ENCODE measurements at places on chromosomes 7 and 10.

DNA sequence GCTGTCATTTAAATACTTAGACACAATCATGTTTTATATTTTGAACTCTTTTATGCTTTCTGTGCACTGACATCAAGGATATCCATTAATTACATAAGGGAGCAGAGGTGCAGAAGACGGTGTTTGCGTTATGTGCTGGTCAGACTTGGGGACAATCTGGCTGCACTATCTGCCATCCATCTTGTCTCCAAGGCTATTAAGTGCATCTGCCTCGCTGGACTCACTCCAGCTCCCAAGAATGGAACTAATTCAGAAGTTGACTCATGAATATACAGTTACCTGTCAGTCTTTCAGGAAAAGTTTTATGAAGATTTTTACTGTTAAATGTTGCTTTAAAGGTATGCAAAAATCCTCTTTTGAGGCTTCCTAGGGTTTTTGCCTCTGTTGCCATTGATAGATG lies 391.0 kb downstream of the SUGCT start:
- no peak for DNase-seq

DNA sequence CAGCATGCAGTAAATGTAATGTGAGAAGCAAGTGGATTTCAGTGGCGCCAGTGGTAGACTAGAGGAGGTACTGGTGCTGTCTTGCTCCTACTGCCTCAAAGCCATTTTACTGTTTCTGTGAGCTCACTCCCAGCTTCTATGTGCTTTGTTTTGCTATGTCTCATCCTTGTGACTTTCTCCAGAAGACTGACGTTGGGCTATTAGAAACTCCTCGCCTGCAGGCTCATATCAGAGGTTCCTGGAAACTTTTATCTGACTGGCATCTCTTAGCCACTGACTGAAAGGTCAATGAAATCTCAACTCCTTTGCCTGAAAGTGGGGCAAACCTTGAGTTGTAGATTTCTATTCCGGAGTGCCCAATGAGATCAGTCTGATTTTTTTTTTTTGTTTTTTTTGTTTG lies 66.4 kb upstream of the SORCS1 start:
- DNase-seq = no peak

GRCh38 chr10:82558014-82558607 lies 683.1 kb downstream of the NRG3 start:
- DNase-seq = no peak

DNA sequence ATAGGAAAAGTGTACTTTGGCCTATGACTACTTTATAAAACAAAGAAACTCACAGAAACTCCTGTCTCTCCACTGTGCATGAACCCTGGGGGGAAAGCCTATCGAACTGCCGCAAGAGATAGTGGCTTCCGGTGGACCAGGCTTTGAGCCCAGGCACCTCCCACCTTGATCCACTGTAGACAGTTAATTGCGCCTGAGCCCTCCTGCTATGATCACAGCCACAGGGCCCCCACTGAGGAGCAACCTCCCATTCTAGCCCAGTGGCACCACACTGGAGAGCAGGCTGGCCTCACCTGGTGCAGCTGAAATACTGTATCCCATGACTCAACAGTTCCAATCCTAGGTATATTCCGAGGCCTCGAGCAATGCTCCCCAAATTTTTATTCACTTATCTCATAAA lies 98.8 kb downstream of the COBL start:
- DNase-seq = no peak

DNA sequence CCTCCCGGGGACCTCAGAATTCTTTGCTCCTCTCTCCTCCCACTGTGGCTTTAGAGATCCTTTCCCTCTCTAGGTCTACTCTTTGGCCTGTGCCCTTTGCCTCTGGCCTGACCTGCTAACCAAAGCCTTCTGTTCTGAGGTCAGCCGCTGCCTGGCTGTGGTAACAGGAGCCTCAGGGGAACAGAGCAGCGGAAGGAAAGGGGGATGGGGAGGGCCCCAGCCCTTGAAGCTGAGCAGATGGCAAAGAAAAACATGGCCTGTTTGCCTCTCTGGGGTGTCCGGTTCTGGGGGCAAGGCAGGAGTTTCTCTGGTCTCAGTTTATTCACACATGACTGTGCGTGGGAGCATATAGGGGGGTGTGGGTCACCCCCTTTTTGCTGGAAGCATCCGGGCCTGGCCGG lies 28.2 kb downstream of the COL26A1 start:
- peak; percentile 32 for DNase-seq

- DNase-seq = no peak
These were observed 162.7 kb upstream of the ITGB1 start for GRCh38 chr10:33120700-33121099.

DNA sequence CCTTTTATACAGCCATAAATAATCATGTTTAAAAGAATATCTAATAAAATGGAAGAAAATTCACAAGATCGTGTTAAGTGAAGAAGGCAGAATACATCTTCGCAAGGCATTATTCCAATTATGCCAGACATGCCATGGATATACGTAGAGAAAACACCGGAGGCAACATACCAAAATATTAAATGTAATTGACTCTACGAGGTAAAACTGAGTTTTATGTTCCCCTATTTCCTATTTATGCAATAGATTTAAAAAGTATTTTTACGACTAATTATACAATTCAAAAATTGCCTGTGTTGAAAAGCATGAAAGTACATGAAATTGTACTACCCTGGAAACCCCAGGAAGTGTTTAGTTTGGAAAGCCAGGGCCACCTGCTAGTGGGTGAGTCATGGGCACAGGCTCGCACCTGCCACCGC lies 936 bp upstream of the REPIN1 start:
- no peak for DNase-seq

DNA sequence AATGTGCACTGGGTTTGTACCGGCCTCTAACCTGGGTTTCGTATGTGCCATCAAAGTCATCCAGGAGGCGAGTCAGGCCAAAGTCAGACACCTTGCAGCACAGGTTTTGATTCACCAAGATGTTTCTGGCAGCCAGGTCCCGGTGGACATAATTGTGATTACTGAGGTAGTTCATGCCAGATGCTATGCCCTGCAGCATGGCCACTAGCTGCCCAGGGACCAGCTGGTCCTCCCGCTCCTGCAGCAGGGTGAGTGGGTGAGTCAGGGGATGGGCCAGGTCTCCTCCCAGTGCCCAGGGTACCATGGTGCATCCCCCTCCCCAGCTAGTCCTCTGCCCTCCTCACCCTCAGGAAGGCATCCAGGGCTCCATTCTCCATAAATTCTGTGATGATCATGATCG lies 13.6 kb downstream of the ZYX start:
- DNase-seq = no peak

DNA sequence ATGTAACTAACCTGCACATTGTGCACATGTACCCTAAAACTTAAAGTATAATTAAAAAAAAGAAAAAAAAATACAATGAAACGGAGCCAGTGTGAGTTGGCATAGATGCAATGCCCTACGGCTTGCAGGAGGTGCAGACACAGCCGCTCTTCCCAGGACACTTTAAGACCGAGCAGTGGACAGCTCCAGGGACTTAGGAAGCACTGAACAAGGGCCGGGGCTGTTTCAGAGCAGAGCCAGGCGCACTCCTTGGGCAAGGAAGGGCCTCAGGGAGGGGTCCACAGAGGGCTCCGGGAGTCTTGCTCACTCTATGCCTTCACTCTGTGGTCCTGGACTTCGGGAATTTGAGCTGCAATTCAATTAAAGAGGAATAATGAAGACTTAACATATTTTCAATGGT lies 355.3 kb downstream of the TCERG1L start:
- DNase-seq = no peak

DNA sequence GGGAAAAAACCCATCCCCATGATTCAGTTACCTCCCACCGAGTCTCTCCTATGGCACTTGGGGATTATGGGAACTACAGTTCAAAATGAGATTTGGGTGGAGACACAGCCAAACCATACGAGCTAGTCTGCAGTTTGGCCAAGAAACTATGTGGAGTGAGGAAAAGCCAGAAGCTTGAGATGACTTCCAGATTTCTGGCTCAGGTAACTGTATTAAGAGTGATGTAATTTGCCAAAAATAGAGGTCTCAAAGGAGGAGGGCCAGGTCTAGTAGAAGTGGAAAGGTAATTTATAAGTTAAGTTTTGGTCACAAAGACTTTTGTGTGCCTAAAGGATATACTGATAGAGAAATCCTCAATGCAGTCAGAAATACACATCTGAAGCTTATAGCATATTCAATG lies 279.7 kb upstream of the MGMT start:
- DNase-seq = no peak

DNA sequence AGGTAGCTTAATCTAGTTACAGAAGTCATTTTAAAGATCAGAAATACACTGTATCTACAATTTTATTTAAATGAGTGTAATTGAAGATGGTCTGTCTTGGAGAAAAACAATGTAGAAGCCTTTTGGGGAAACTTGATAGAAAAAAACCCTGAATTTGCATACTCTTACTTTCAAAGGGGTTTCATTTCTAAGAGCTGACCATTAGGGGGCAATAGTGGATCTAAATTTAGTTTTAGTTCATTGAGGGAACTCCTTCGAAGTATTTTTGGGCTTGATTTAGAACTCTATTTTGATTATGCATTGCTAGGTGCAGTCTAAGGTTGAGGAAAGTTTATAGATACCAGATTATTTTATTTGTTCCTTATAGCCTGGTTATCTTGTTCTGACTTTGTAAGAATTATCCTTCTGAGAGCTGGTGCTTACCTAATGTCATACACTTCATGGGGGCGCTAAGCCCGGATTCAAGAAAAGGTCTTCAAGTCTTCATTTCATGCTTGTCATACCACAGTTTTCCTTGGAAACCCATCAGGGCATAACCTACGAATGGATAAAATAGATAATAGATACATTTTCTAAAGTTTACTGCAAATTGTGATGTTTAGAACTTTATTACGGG lies 69.1 kb upstream of the MXI1 start:
- peak; percentile 67 for DNase-seq

- no peak for DNase-seq
These were observed 948 bp downstream of the ZNF485 start for GRCh38 chr10:43607199-43607573.

- DNase-seq = no peak
These were observed 3.7 kb downstream of the LAMTOR4 start for GRCh38 chr7:100152404-100152803.

DNA sequence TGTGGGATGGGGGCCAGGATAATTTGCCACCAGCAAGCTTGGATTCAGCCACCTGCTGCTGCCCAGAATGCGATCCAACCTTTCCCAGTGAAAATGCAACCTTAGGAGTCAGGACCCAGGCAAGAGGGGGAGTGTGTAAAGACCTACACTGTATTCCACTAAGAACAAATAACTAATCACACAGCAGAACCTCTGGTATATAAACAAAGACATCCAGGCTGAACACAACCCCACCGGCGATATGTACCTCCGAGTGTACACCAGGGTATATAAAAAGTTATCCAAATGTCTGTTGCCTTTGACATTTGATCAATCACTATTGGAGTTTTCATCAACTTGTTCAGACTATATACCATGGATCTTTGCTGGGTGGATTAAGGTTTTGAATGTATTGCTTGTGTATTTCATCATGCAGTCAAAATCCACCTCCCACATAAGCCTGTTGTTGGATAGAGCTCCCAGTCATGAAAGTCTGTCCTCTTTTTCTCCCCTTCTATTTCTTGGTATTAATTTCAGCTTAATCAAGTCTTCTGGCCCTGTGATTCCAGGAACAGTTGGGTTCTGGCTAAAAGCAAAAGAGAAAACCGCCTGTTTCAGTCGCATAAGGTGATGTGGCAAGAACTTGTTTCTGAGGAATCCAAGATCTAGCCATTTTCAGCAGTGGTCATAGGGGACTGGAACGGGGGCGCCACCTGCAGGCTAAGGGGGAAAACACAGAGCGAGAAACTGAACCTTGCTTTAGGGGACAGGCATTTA lies 290.7 kb downstream of the CCDC3 start:
- peak; percentile 89 for DNase-seq

GRCh38 chr10:132618158-132618919 lies 80.8 kb downstream of the INPP5A start:
- peak; percentile 31 for DNase-seq

- no peak for DNase-seq
These were observed 122.1 kb upstream of the TCF7L2 start for GRCh38 chr10:112827951-112828350.

GRCh38 chr10:19930936-19931893 lies 115.0 kb downstream of the PLXDC2 start:
- peak; percentile 37 for DNase-seq

DNA sequence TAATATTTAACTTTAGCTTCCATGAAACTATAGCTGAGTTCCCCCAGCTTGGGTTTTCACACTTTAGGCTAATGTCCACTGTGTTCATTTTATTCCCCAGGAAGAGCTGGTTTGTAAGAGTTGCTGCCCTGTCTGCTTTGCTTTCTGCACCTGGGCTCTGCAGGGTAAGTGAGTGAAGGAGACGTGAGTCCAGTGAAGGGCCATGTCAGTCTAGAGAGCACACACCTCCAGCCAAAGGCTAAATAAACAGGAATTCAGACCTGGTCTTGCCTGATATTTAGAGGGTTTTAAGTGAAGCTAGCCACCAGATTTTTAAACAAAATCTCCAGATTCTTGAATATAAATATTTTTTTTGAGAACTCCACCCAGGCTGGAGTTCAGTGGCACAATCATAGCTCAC lies 24.5 kb upstream of the FZD1 start:
- DNase-seq = no peak

- no peak for DNase-seq
These were observed 11.9 kb downstream of the PDGFA start for GRCh38 chr7:507623-508300.

- DNase-seq = no peak
These were observed 111.7 kb upstream of the CDK13 start for GRCh38 chr7:39838326-39838725.

- DNase-seq = peak; percentile 94
These were observed 190.4 kb downstream of the SKIDA1 start for GRCh38 chr10:21334891-21335696.

GRCh38 chr7:84506151-84506550 lies 311.6 kb upstream of the SEMA3A start:
- DNase-seq = peak; percentile 79

DNA sequence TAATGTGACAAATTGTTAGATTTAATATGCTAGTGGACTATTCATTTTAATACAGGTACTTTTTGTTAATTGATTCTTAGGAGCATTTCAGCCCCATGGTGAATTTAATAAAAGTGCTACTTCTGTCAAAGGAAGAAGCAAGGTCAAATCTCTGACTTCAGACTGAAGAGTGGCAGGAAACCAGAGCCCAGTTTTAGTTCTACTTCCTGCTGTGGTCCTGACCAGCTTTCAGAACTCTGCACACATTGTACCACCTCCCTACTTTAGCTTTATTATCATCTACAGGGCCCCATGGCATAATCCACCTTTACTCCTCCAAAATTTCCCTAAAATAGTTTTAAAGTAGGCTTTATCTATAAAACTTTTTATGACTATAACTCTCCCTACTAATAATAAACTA lies 33.7 kb downstream of the CTTNBP2 start:
- no peak for DNase-seq

- DNase-seq = peak; percentile 37
These were observed 31.5 kb upstream of the SLIT1 start for GRCh38 chr10:97217299-97217698.

GRCh38 chr10:124200011-124200410 lies 106.6 kb upstream of the CHST15 start:
- DNase-seq = no peak

- no peak for DNase-seq
These were observed 27.3 kb downstream of the BNIP3 start for GRCh38 chr10:131954356-131954965.

- DNase-seq = no peak
These were observed 1.2 kb upstream of the SRRT start for GRCh38 chr7:100873599-100874299.

GRCh38 chr7:28549998-28550397 lies 137.7 kb downstream of the CREB5 start:
- DNase-seq = no peak
